ENCODE measurements at places on chromosomes 1 and 21.

- DNase-seq = peak; percentile 51
Observed at GRCh38 chr1:166390366-166391033, 223.7 kb upstream of the FAM78B start.

- peak; percentile 6 for DNase-seq
Observed at GRCh38 chr1:213772128-213773063, 215.4 kb upstream of the PROX1 start.

DNA sequence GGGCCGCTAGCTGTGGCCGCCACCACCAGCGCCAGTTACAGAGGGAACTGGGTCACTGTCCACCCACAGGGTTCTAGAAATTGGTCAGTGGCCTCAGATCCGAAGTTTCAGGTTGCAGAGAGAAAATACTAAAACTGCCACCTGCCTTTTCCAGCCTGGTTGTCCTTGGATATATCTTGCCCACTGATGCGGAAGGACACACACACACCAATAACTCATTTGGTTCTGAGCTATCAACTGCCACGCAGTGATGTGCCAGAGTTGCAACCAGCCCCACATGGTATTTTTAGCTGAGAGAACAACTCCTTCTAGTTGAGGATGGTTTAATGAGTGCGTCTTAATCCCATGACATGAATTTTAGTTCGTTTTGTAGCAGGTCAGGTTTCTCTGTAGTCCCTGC lies 68.1 kb downstream of the SH3BGR start:
- peak; percentile 44 for DNase-seq

DNA sequence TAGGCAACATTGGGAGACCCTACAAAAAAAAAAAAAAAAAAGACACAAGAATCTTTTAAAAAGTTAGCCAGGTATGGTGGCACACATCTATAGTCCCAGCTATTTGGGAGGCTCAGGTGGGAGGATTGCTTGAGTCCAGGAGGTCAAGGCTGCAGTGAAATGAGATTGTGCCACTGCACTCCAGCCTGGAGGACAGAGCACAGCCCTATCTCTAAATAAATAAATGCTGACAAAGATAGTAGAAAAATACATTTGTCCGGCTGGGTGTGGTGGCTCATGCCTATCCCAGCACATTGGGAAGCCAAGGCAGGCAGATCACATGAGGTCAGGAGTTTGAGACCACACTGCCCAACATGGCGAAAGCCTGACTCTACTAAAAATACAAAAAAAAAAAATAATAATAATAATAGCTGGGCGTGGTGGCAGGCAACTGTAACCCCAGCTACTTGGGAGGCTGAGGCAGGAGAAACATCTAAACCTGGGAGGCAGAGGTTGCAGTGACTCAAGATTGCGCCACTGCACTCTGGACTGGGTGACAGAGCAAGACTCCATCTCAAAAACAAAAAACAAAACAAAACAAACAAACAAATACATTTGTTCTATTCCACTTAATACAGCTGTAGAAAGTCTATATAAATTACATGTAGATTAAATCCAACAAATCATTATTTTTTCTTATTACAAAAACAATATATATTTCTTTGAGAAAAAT lies 48.5 kb downstream of the PHACTR4 start:
- DNase-seq = no peak

- no peak for DNase-seq
Observed at GRCh38 chr1:211736351-211736915, 61.0 kb upstream of the NEK2 start.

GRCh38 chr1:208654241-208654640 lies 410.1 kb upstream of the PLXNA2 start:
- peak; percentile 15 for DNase-seq

GRCh38 chr1:64980745-64981600 lies 14.6 kb upstream of the JAK1 start:
- DNase-seq = no peak
